ENCODE measurements at places on chromosomes 3 and 15.

GRCh38 chr15:45179221-45179985, 8.4 kb downstream of the SHF start:
- H3K36me3 ChIP-seq = no peaks in the 10 kb centered on the region
- no peak overlapping the region for H3K4me3 ChIP-seq
- no peak overlapping the region for H3K27ac ChIP-seq
- H3K4me1 ChIP-seq = peaks cover 4% of the 10 kb centered on the region

DNA sequence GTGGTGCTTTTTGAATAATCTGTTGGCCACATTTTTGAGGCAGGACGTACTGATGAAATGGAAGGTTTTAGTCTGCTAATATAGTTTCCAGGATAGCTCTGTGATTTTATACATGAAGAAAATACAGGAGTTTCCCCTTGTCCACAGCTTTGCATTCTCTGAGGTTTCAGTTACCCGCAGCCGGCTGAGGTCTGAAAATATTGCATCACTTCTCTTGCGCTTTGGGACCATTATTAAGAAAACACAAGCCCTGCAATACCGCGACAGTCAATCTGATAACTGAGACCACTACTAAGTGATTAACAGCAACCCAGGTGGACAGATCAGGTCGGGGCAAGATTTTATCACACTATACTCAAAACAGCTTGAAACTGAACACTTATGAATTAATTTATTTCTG, 33.0 kb downstream of the BLM start:
- no peak for DNase-seq
- no peak overlapping the region for H3K27ac ChIP-seq
- H3K4me3 ChIP-seq = no peak overlapping the region
- H3K4me1 ChIP-seq = no peaks in the 10 kb centered on the region
- H3K27me3 ChIP-seq = no peaks in the 10 kb centered on the region

- no peaks in the 10 kb centered on the region for H3K36me3 ChIP-seq
- no peaks in the 10 kb centered on the region for H3K4me1 ChIP-seq
- no peak overlapping the region for H3K4me3 ChIP-seq
- H3K27ac ChIP-seq = no peak overlapping the region
- no peaks in the 10 kb centered on the region for H3K27me3 ChIP-seq
- no peak for DNase-seq
Observed at GRCh38 chr3:78035131-78035641, 995.3 kb downstream of the ROBO2 start.

GRCh38 chr3:79922633-79923032, 154.8 kb upstream of the ROBO1 start:
- no peak overlapping the region for H3K27ac ChIP-seq
- no peak for DNase-seq
- H3K4me1 ChIP-seq = no peaks in the 10 kb centered on the region
- no peaks in the 10 kb centered on the region for H3K36me3 ChIP-seq

- H3K4me1 ChIP-seq = peaks cover 44% of the 10 kb centered on the region
- H3K27ac ChIP-seq = no peak overlapping the region
- H3K4me3 ChIP-seq = no peak overlapping the region
- H3K36me3 ChIP-seq = peaks cover 52% of the 10 kb centered on the region
Observed at GRCh38 chr15:74618841-74619596, 3.4 kb downstream of the CLK3 start.
